ENCODE measurements at places on chromosomes 2 and 18.

DNA sequence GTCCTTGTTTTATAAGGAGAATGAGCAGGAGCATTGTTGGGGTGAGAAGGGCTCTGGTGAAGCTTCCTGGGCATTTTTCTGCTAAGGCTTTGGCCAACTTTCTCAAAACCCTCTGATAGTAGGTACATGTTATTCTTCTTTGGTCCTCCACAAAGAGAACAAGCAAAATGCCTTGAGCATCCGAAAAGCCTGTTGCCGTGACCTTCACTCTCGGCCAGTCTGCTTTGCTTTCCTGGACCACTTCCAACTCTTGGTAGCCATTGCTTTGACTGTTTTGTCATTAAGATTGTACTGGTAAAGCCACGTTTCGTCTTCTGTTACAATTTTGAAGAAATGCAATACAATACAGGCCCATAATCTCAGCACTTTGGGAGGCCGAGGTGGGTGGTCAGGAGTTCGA lies 27.4 kb upstream of the ALLC start:
- no peak for DNase-seq

DNA sequence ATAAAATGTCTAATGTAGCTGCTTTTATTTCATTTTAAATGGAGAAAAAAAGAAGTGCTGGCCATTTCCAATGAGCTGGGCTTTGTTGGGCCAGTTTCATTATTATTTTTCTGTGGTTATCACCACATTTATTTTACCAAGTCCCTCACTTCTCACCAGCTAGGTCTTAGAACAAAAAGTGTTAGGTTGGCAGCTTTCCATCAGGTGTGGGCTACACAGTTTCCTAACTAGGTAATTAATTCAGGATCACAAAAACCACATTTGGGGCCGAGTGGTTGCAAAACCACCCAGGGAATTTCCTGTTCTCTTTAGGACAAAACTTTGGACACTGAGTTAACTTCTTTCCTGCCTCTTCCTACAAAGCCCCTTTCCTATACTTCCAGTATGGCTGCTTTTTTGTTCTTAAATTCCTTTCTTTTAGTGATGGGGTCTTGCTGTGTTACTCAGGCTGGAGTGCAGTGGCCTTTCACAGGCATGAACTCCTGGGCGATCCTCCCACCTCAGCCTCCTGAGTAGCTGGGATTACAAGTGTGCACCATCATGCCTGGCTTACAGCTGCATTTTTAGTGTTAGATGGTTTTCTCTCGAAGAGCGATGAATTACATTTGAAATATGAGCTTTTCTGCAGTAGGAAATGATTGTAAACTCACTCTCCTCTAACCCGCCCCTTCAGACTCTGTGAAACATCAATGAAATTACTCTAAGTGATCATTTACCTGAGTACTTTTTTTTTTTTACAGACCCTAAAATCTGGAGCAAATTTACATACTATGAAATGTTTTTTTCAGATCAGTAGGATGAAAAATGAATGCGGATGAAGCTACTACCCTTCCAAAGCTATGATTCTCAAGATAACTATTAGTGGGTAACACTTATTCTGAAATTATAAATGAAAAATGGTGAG lies 2.6 kb upstream of the ZFP36L2 start:
- no peak for DNase-seq

DNA sequence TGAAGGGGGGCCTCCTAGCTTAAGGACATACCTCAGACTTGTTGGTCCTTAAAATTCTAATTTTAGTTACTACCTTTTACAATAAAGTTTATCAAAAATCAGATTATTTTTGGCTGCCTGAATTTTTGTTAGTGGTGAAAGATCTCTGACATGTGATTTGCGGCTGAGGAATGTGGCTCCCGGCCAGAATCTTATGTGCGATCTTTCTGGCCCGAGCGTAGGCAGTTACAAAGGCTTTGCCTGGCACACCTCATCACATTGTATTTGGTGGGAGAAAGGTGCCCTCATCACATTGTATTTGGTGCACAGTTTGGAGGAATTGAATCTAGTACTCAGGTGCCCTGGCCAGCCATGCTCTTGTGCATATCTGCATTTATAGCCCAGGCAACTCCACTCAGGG lies 289.1 kb downstream of the GULP1 start:
- DNase-seq, result no peak

GRCh38 chr2:17803497-17803896 lies 12.8 kb upstream of the MSGN1 start:
- no peak for DNase-seq

GRCh38 chr2:45195916-45196315 lies 186.7 kb upstream of the SIX2 start:
- no peak for DNase-seq

DNA sequence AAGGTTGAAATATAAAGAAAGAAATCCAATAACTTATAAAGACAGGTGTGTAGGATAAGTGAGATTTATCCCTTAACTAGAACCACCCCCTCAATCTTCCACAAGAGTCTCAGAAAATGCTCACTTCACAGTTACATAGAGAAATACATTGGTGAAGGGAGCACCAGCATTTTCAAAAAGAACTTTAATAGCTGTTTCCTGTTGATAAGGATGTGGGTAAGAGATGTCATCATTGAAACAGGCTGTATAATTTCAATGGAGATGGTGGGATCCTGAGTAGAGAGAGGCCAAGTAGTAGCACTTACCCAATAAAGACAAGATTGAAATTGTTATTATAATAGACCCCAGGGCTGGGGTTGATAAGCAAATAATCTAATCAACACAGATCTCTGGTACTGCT lies 162.2 kb upstream of the TACR1 start:
- no peak for DNase-seq

DNA sequence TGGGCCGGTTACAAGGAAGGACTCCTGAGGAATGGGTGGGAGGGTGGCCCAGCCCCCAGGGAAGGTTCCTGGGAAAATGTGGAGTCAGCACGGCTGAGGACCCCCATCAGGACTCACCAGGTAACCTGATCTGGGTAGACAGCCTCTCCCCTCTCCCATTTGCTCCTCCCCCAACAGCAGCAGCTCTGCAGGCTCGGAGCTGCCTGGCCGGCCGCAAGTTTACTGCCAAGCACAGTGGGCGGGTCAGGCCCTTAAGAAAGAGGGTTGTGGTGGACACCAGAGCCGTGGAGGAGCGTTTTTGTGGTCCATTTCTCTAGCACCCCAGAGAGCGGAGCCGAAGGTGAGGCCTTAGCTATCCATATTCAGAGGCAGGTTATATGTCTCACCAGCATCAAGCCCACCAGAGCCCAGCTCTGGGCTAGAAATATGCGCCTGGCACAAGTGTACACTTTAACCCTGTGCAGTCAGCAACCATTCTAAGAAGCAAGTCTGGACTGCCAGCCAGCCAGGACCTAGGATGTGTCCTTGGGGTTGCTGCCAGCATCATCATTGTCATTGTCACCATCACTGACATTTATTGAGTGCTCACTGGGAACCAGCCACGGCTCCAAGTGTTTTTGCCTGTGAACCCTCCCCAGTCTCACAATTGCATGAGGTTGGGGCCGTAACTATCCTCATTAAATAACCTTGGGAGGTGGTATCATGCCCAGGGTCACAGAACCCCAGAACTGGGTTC lies 190.1 kb downstream of the KLHL29 start:
- DNase-seq, result no peak

GRCh38 chr2:109402180-109402579 lies 211.6 kb downstream of the SEPTIN10 start:
- DNase-seq, result no peak

- no peak for DNase-seq
These were observed 797.1 kb downstream of the SLC4A3 start for GRCh38 chr2:220424561-220424960.

GRCh38 chr2:230569298-230569697 lies 143.3 kb upstream of the CAB39 start:
- DNase-seq, result no peak

GRCh38 chr2:131120815-131121317 lies 15.7 kb downstream of the PLEKHB2 start:
- no peak for DNase-seq

DNA sequence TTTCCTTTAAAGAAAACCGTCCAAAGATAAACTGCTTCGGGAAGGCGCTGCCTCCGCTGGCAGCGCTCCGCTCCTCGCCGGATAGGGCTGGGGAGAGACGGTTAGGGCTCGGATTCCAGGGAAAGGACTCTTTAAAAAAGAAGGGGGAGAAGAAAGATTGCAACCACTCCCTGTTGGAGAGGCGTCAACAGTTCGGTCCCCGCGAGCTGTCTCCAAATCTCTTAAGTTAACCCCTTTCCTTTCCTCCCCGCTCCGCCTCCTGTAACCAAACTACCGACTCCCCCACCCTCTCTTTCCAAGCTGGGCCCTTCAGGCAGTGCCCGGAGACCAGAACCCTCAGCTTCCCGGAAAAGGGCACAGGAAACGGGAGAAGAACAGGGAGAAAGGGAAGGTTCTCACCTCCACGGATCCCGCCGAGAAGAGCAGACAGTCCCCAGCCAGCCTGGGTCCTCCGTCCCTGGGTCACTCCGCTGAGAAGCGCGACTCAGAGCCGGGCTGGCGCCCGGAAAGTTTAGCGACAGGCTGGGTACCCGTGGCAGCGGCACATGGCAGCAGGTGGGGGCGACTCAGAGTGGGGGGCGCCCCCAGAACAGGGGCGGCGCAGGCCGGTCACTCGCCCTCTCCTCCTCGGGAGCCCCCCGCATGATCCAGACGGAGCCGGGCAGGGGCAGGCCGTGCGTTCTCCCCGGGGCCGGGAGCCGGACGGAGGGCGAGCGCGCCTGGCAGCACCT lies 675 bp downstream of the FZD5 start:
- peak; percentile 27 for DNase-seq

GRCh38 chr2:180583441-180584140 lies 396.8 kb upstream of the UBE2E3 start:
- no peak for DNase-seq

DNA sequence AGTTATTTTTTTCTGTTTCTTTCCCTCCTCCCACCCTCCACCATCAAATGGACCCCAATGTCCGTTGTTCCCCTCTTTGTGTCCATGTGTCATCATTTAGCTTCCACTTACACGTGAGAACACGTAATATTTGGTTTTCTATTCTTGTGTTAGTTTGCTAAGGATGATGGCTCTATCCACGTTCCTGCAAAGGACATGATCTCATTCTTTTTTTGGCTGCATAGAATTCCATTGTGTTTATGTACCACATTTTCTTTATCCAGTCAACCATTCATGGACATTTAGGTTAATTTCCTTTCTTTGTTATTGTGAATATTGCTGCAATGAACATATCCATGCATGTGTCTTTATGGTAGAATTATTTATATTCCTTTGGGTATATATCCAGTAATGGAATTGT lies 91.3 kb upstream of the TNP1 start:
- no peak for DNase-seq

DNA sequence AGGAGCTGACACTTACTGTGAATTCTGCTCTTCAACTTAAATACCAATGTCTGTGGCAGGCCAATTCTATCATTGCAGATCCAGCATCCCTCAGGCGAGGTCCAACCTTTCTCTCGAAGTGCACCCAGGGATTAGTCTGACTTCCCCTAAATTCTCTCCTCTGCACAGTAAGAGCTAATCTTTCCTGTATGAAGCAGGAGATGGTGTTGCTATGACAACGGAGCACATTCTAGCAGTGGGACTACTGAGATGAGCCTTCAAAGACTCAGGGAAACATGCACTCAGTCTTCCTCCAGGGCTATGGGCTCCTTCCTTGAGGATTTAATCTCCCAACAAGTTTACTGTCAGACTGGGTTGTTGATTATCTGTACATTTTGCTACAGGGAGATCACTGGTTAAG lies 176.3 kb downstream of the NOL4 start:
- no peak for DNase-seq

DNA sequence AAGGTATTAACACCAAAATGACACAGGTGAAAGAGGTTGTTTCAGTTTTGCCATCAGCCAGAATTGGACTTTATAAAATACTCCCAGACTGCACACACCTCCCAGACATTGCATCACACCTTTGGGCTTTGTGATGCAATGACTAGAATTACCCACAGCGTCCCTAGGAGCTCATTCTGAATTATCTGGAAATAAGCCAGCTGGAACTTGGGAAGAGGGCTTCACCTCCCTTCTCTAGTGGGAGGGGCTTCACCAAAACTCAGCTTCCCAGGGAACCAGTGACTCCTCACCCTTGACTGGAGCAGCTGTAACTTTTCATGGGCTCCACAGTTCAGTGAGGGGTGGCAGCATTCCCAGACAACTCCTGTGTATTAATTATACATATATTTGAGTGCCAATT lies 83.1 kb upstream of the BZW1 start:
- no peak for DNase-seq

- no peak for DNase-seq
These were observed 104.5 kb downstream of the CDCA7 start for GRCh38 chr2:173458991-173459780.

All from tibial artery (tissue), 4 donors.